NCI-H226 (cell line): ENCODE measurements at places on chromosomes 3 and 15.

- no peak for DNase-seq
These were observed 32.9 kb downstream of the SOX14 start for GRCh38 chr3:137796993-137797392.

GRCh38 chr15:29896062-29896461 is 73.8 kb upstream of the TJP1 start:
- no peak for DNase-seq

DNA sequence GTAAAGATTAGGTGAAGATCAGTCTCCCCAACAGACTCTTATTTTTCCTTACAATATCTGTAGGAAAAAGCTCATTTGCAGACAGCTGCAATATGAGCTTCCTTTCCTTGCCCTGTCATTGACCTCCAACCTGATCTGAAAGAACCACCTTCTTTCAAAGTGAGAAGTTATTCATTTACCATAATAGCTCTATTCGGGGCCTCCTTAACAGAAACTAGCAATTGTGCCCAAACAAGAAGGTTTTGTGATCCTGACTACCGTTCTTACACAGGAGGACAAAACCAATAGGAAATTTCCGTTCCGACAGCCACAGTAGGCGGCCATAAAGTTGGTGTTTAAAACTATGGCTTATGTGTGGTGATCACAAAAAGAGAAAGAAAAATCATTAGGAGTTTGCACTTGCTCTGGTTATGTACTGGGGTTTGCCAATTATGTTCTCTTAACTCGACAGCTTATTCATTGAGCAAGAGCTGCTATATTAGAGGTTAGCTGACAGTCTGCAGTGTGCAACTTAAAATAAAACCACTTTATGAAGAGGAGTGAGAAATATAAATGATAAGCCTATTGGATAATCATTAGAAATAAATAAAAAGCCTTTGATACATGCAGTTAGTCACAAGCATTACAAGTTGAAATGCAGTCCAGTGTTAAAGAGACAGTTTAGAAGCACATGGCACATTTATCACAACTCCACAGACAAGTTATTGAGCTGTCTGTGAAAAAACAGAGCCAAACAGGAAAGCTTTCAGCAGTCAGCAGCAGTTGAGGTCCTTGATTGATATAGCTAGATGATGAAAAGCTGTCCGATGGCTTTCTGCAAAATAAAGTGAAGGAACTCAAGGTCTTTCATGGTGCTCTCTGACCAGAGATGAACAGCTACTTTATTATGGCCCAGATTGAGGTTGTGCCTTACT is 199.8 kb downstream of the WDR72 start:
- no peak for DNase-seq

GRCh38 chr3:153768561-153769469 is 352.4 kb upstream of the ARHGEF26 start:
- peak; percentile 34 for DNase-seq

GRCh38 chr3:72238010-72238691 is 453.2 kb upstream of the PROK2 start:
- DNase-seq, result no peak

DNA sequence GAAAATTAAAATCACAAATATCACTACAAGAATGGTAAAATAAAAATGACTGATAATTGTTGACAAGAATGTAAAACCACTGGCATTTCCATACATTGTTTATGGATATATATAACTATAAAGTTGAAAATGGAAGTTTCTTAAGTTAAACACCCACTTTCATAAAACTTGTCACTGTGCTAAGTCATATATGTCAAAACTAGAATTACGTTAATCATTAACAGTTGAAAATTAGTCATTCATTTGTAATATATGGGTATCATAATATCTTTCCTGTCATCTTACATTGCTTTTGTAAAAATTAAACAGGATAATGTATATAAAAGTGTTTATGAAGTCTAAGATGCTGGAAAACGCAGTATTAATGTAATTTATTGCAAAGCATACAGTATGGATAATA is 1398.6 kb upstream of the ALCAM start:
- DNase-seq, result no peak

DNA sequence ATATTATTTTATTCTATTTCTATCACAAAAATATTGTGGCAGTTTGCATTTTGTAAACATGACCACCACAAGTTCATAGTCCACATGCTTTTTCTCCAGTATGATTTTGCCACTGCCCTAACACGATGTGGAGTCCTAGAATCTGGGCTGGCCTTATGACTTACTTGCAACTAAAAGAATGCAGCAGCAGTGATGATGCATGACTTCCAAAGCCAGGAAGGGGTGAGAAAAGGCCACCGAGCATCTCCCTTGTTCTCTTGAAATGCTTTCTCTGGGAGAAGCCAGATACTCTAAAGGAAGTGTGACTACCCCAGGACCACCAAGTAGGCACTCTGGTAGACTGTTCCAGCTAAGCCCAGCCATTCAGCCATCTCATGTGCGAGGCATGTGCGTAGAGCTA is 191.6 kb upstream of the MRPL3 start:
- DNase-seq, result no peak

- DNase-seq, result no peak
These were observed 14.6 kb upstream of the RFTN1 start for GRCh38 chr3:16528106-16528505.

DNA sequence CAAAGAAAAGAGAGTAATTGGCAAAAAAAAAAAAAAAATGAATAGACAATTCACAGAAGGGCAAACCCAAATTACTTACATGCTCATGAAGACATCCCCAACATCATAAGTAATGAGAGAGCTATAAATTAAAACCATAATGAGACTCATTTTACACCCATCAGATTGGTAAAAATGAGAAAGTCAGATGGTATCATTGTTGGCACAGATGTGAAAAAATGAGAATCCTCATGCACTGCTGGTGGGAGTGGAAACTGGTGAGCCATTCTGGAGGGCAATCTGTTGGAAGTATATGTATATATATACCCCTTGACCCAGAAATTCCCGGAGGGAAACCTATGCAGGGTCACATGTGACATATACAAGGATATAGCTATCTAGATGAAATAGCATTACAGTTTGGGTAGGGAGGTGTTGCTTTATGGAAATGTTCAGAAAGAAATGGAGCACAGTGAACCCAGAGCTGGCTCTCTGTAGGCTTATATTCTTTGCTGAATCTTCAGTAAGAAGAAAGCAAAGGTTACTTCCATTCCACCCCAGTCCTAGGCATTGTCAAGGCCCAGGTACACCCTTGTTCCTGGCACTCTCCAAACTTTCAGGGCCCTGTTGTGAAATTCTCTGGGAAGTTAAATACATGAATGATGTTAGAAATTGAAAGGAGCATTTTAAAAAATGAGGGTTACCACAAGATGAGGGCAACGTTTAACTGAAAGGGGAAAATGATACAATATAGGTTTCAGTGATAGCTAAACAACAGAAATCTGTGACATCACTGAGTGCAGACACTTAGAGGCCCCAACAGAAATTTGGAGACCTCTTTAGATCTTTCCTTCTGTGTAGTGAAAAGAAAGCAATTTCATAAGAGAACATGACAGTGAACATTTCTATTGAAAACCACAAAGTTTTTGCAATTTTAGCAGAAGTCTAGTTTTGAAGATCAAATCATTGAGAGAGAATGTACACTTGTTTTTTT is 132.7 kb upstream of the TPRG1 start:
- DNase-seq, result no peak

GRCh38 chr15:82060817-82061216 is 15.0 kb upstream of the MEX3B start:
- DNase-seq, result no peak

GRCh38 chr3:127714125-127714571 is 41.4 kb downstream of the ABTB1 start:
- no peak for DNase-seq

GRCh38 chr3:14634763-14635400 is 16.7 kb upstream of the CCDC174 start:
- DNase-seq, result no peak

DNA sequence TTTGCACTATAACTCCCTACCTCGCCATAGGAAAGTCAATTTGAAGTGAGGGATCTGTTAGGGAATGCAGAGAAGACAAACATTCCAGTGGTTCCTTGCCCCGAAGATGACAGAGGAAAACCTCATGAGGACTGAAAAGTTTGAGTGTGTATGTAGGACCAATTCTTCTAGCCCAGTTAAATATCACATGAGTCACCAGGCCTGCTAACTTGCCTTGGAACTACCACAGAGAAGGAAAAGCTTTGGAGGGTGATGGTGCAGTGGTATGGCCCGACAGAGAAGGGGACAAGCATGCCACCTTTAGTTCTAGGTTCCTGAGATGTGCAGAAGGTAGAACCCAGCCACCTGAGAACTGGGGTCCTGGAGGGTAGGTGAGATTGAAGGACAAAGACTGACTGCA is 2.6 kb upstream of the UPK1B start:
- DNase-seq, result no peak

DNA sequence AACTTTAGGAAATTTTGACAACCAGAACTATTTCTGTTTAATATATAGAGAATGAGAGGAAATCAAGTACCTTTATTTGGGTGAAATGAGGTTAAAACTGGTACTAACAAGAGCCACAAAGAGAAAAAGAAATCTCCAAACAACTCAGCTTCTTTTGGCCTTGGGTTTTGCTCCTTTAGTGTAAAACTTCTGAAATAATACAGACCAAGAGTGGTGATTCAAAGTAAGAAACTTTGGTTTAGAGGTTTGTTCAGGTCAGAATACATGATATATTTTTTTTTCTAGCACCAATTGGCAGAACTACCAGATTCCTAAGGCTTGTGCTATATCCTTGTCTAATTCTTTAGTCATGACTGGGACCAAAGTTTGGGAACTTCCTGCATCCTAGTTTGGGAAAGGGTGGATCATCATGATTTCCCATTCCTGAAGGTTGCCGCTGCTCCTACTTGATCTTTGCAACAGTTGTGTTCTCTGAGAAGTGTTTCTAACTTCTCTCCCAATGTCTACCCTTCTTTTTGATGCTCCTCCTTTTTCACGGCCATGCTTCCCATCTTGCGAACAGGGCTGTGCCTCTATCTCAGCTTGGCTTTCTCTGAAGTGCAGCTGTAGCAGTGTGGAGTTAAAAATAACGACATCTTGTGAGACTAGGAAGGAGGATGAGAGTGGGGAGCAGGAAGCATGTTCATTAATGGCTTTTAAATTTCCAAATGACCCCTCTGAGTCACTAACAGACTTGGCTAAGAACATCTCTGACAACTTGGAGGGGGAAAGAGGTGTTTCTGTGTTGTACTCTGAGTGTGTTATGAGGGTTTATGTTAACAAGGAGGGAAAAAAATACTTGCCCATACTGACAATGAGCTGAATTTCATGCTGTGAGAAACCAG is 87.7 kb downstream of the KCNAB1 start:
- no peak for DNase-seq
